ENCODE measurements at places on chromosomes 4 and X.

DNA sequence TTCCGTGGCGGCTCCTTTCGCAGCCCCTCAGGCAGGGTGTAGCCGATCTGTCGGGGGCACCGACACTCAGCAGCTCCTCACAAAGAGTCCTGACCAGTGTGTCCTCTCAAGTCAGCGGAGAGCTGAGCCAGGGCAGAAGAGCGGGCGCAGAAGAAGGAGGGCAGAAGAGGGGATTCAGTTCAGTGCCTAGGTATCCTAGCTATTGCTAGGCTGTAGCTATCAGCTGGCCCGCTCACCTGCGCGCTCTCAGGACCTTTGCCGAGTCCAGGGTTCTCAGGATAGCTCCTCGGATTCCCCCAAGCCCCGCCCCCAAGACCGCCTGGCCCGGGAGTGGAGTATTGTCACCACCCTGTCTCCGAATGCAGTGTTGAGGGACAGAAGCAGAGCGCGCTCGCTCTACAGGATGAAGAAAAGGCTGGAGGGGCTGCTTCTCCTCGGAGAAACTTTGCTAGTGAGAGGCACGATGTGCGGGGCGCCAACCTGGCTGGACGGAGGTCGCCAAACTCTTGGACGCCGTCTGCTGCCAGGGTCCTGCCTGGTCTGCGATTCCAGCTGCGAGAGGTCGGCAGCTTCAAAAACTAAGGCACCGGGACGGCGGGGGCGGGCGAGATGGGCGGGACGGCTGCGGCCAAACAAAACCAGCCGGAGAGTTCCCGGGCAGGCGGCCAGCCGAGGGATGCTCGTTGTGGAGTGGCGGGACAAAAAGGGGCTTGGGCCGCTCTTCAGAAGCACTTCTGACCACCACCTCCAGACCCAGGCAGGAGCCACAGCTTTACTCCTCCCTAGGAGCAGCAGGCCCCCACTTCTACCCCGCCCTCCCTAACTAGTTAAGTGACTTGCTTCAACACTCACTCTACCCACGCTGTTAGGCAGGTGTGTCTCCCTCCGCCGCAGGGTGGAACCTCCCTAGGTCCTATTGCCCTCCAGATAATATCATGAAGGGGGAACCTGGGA lies at the start of gene XKRX:
XKRX (minus strand) TSS at position 258 of the 954 bp plus-strand sequence. CDS start 613 bp downstream, outside the sequence.
- peak; percentile 1 for DNase-seq

DNA sequence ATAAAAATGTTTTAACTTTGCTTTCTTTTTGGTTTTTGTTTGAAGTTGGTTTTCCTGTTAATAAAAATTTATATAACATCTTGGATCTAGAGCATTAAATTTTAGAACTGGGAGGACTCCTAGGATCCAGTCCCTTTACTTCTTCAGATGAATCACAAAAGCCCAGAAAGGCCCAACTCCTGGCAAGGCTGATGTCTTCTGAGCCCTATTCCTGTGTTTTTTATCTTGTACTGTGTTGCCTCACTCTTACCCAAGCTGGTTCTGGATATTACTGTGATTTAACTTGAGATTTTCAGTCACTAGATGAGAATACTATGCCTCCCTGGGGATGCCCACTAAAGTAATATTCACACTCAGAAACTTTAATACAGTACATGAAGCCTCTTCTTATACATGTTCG lies 127.1 kb upstream of the GALNT7 start:
- no peak for DNase-seq

DNA sequence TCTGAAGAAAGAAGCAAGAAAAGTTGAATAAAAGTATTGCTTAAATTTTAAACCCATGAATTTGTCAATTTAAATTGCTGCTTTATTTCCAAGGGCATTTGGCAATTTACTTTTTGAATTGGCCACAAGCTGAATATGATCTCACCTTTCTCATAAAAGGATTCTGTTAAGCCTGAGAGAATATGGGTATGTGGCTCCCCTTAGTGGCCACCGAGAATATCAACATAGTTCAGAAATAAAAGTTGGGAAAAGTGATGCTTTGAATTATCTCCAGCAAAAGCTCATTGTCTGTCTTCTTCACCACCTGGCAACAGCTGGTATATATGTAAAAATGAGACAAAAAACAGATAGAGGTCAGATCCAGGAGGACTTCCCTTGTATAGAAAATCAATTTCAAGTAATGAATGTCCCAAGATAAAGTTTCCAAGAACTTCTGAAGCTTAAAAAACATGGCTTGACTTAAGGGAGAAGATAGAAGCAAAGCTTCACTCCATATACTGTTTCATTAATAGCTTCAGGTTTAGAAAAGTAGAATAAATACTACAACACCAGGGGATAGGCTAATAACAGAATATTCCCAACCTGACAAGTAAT lies 290.7 kb upstream of the FAM241A start:
- DNase-seq, result peak; percentile 16

GRCh38 chr4:185874516-185875230 lies 62.7 kb upstream of the SORBS2 start:
- peak; percentile 76 for DNase-seq

- peak; percentile 98 for DNase-seq
Observed at GRCh38 chr4:156946516-156947424, 24.8 kb downstream of the PDGFC start.

Measured in fibroblast of skin of back (primary cell).